NT2/D1 (cell line): ENCODE measurements at places on chromosomes 11 and 22.

DNA sequence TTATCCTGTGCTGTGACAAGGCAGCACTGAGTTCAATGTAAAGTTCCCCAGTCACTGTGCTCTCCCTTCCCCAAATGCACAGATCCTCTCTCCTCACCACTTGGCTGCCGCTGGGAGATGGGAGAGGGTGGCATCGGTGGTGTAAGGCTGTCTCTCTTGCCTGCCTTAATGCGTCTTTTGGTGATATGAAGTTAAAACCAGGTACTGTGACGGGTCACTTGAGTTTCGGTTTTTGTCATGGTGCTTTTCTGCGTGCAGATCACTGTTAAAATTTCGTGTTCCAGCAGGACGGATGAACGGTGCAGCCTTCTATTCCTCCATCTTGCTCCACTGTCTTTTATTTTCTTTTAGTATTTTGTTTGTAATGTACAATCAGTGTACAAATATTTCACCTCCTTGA, 18.6 kb downstream of the GLB1L2 start:
- DNase-seq = no peak

DNA sequence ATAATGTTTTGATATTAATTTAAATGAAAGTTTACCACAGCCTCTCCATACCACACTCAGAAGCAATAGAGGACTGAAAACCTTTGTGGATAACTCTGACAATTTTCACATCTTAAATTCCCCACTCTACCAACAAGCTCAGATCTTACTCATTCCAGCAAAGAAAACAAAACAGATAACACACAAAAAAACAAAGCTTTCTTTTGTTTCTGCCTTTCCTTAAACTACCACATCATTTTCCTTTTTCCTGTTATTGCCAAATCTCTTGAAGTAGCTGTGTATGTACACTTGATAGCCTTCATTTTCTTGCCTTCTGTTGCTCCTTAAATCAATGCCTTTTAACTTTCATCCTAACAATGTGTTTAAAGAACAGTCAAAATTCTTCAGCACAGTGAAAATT, 484.9 kb downstream of the NTM start:
- no peak for DNase-seq

- no peak for DNase-seq
These were observed 72.7 kb upstream of the CRTAM start for GRCh38 chr11:122765487-122766131.

DNA sequence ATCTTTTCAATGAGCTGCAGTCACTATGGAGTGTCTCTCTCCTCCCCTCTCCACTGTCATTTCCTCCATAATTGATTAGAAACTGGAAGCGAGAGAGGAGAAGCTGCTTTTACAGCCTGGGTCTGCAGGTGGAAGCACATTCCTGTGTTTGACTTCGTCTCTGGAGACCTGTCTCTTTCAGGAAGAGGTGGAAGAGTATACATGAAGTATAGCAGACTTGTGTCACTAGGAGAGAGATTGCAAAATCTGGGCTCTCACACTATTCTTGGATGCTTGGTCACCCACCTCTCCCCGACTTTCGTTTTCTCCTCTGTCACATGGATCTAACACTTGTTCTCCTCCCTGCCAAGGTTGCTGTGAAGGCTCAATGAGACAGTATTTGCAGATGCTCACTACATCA, 323.3 kb downstream of the NTM start:
- DNase-seq = no peak

GRCh38 chr22:36966851-36967540, 52.3 kb downstream of the TST start:
- DNase-seq = no peak

DNA sequence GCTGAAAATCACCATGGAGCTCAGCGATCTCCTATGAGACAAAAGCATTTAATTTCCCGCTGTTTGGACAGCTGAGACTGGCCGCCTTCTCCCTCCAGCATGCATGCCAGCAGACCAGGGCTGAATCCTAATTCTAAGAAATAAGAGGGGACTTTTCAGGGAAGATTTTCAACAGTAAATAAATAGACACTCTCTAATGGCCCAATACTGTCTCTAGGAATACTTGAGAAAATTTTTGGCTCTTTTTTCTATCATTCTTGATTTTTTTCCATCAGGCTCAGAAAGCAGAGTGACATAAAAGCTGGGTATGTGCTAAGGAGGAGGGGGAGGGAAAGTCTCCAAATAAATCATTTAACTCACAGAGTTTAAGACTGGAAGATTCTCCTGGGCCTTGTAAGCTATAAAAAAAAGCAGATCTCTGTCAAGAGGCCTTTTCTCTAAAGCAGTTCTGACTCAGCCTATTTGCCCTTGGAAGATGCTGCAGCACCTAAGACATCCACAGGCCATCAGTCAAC, 17.6 kb upstream of the SPON1 start:
- no peak for DNase-seq

DNA sequence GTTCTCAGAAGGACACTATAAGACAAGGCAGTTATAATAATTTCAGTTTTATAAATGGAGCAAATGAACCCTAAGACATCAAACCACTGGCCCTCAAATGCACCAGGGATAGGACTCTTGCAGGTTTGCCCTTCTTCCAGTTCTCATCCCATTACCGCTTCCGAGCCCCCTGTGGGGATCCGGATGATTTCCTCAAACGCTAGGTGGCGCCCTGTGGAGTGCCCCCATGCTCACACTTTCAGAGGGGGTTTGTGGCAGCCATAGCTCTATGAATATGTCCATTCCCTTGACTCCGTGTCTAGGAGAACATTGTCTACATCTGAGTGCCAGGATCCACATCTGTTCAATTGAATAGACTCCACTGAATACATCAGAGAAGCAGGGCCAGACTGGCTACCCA, 816.3 kb downstream of the NTM start:
- DNase-seq = peak; percentile 8

GRCh38 chr22:32650553-32651345, 150.8 kb upstream of the TIMP3 start:
- no peak for DNase-seq

- DNase-seq = no peak
These were observed 61.1 kb downstream of the INSC start for GRCh38 chr11:15175831-15176230.

GRCh38 chr22:25346859-25347751, 127.7 kb downstream of the CRYBB2 start:
- no peak for DNase-seq

- no peak for DNase-seq
These were observed 48.4 kb upstream of the RAB1B start for GRCh38 chr11:66219846-66220565.

DNA sequence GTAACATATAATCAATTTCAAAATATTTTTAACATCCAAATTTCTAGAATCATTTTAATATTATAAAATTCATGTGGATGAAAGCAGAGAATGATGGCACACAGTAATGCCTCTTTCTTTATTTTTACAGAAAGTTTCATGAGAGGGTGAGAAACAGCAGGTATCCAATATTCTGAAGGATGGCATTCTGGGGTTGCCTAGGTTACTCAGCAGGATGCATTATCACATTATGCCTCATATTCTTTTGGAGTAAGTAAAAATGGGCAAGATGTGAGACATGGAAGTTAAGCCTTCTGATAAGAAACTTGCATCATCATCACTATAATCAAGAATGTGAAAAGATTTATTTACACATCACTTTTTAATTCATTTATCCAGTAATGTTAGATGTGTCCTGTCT, 148.7 kb upstream of the PGR start:
- DNase-seq = no peak

- DNase-seq = no peak
These were observed 86.9 kb downstream of the STIM1 start for GRCh38 chr11:3942160-3942955.

- DNase-seq = peak; percentile 79
These were observed 39.7 kb downstream of the TPBGL start for GRCh38 chr11:75280227-75280701.

DNA sequence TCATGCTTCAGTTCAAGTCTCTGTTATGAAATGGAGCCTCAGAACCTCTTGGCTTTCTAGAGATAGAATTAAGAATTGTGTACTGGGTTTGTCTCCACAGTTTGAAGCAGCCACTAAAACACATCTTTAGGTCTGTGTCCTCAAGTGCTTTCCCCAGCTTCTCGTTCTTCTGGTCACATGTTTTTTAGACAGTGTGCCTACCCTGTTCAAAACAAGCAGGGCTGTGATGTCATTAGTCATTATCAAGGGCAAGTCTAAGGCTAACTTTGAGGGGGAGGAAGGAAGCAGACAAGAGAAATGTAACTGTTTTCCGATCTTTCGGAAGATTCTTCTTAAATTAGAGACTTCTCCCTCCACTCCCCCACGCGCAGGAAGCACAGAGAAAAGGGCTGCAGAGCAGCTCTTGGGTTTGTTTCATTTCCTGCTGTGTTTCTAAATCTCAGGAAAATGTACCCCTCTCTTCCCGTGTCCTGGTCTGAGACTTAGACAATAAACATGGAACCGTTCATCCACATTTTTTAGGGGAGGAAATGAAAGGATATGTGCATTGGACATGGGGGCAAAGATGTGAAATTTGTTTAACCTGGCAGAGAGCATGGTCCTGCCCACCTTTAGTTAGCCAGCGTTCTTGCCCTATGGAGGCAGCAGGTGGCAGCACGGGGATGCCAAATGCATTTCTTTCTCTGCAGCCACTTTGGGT, 3.1 kb downstream of the AKIP1 start:
- no peak for DNase-seq

DNA sequence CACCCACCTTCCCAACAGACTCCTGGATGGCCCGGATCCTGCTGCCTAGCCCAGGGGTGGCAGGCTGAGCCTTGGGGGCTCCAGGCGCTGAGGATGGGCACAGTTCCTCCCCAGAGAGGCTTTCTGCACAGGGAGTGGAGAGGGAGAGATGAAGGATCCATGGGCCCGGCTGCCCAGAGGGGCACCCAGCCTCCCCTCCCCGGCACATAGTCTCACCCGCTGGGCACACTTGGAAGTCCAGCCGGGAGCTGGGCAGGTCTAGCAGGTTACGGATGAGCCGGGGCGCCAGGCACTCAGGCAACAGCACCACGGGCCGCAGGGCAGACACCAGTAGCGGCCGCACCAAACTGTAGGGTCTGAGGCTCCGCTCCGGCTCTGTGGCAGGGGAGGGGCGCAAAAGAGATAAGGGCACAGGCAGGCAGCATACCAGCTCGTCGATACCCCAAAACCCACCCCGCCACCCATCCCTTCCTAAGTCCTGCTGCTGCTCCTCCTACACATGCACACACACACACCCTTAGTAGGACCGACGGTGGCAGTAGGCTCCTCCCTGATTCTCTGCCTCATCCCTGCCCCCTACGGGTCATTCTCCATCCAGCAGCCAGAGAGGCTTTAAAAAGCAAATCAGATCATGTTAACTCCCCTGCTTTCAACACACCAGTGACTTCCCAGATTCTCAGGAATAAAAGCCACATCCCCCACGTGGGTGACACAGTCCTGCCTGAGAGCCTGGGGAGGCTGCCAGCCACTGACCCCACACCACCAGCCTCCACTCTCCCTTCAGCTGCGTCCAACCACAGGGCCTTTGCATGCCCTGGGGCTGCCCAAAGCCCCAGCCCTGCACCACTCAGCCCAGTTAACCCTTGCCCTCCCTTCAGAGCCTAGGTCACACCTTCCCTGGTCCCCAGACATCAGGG, 6.5 kb upstream of the MFNG start:
- DNase-seq = no peak

DNA sequence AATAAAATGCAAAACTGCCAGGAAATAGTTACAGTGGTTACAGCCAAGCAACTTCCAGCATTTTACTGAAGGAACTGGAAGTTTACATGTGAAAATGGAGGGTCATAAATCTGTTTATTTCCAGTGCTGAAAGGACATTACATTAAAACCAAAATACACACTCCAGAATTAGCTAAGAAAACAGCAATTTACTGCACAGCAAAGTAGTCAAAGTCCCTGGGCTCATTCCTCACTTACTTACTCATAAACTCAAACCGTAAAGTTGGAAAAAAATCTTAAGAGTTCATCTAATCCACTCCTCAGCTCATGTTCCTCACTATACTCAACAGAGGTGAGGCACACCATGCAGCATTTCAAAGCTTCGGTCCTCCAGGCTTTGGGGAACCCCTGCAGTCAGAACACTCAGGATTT, 17.4 kb downstream of the CTSC start:
- no peak for DNase-seq

DNA sequence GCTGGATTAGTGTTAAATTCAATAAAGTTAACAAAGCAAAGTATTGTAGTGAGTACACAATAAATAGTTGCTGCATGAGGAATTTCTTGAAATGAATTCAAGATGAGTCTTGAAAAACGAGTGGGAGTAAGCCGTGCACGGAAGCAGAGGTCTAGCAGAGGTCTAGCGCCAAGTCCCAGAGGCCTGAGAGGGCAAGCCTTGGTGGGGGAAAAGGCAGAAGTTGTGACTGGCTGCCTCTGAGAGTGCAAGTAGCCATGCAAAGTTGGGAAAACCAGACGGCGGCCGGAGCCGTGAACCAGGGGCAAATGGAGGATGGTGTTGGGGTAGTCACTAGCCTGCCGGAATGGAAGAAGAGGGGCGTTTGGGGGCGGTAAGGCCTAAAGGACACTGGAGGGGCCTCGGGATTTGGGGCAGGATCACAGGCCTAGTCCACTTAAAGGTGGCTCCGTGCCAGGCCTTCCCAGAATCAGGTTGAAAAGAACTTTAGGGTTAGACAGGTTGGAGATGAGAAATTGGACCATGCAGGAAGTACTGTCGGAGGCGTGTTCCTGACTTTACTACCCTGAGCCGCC, 379 bp upstream of the SLC3A2 start:
- DNase-seq = no peak

- peak; percentile 60 for DNase-seq
These were observed 717 bp upstream of the ZNF202 start for GRCh38 chr11:123742031-123742723.

DNA sequence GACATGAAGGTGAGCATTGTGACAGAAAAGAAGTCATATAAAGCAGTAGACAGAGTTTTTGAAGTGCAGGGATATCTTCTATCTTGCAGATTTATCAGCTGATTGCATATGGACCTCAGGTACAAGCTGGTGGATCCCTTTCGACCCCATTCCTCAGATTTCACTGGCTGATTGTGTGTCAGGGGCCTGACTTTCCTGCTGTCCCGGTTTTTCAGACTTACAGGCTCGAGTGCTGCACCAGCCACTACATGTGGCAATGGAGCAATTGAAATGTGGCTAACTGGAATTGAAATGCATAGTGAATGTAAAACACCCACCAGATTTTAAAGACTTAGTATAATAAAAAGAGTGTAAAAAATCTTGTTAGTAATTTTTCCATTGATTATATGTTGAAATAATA, 50.3 kb downstream of the CLMP start:
- DNase-seq = no peak

- no peak for DNase-seq
These were observed 72.9 kb upstream of the EED start for GRCh38 chr11:86171627-86172026.

- no peak for DNase-seq
These were observed 33.0 kb upstream of the NUP160 start for GRCh38 chr11:47881145-47881544.
